ENCODE measurements at places on chromosomes 6 and 20.

DNA sequence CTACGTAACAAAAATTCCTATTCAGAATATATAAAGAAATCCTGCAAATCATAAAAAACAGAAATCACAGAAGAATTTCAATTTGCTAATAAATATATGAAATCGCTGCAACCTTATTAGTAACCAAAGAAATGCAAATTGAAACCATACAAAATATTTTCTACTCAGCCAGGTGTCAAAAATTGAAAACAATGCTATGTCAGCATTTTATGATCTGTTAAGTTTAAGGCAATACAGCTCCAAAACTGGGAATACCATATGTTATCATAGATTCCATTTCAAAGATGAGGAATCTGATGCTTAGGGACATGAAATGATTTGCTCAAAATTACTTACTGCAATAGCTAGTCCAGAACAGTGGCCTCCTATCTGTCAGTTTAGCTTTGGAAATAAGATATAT is 168.9 kb downstream of the ID4 start:
- DNase-seq, result no peak

DNA sequence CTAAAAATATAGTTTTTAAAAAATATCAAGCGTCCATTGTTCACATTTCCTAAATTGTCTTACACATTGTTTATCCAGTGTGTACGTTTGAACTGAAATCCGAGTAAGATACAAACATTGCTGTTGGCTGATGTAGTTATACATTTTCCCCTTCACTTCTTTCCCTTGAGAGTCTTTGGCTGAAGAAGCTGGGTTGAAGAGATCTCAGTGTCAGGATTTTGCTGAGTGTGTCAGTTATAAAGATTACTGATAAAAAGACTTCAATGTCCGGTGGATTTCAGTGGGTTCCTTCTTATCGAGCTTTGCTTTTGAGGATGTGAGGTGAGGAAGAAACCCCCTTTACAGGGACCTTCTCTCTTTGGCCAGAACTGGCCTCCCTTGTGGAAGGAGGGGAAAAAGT is 20.5 kb downstream of the RFPL4B start:
- DNase-seq, result no peak

- no peak for DNase-seq
Measured at GRCh38 chr6:32984622-32985389, 16.4 kb downstream of the BRD2 start.

GRCh38 chr20:12113468-12114371 is 196.0 kb downstream of the BTBD3 start:
- no peak for DNase-seq

DNA sequence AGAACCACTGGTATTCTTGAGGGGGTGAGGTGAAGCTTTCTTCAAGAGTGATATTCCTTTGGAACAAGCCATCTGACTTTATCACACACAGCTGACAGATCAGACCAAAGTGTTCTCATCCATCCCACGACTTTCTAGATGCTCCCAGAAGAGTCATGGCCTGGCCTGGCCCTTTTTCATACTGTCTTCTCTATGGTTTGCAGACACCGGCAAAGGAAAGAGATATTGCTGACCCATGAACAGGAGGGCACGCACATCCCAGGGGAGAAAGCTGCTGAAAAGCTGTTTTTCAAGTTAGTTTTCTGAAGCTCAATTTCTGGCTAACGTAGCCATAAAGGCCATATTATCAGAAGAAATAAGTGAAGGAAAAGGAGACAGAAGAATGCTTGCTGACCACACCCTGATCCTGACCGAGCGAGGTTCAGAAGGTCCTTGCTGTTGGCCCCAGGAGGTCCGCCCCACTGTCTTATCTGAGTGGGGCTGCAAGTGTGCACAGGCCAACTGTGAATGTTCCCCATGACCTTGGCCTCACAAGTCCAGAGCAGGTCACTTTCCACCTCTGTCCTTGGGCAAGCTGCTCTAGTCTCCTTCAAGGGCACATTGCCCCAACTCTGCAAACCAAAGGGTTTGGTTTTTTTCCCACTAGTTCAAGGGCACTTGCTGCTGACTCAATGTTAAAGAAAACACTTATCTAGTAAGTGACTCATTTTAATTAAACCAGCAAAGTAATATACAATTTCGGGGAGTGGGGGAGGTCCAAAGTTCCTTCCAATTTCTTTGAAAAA is 2.0 kb downstream of the ACSS1 start:
- DNase-seq, result no peak

GRCh38 chr20:57667924-57668782 is 41.7 kb downstream of the PMEPA1 start:
- DNase-seq, result no peak

DNA sequence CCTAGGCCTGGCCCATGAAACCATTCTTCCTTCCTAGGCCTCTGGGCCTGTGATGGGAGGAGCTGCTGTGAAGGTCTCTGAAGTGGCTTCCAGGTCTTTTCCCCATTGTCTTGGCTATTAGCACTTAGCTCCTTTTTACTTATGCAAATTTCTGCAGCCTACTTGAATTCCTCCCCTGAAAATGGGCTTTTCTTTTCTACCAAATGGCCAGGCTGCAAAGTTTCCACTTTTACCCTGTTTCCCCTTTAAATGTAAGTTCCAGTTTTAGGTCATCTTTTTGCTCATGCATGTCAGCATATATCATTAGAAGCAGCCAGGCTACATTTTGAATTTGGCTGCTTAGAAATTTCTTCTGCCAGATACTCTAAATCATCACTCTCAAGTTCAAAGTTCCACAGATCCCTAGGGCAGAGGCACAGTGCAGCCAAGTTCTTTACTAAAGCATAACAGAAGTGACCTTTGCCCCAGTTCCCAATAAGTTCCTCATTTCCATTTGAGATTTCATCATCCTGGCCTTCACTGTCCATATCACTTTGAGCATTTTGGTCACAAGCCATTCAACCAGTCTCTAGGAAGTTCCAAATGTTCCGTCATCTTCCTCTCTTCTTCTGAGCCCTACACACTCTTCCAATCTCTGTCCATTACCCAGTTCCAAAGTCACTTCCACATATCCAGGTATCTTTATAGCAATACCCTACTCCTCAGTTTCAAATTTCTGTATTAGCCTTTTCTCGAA is 71.9 kb downstream of the TBC1D7 start:
- no peak for DNase-seq

GRCh38 chr20:48378976-48379675 is 448.7 kb downstream of the PREX1 start:
- no peak for DNase-seq
